ENCODE measurements at places on chromosomes 6 and 20. TPM values are rescaled to one million over a fixed set of nuclear protein-coding genes. Genes with fewer than 3 reads are reported as not detected.

The HRH3 gene
- total RNA-seq, result not detected

The PRL gene
- total RNA-seq, result not detected

The PRKN gene
- 9.0 TPM for total RNA-seq

The LAMA5 gene
- 395 TPM for total RNA-seq

The CRISP3 gene
- not detected for total RNA-seq

The WFDC11 gene
- total RNA-seq, result not detected

DNA sequence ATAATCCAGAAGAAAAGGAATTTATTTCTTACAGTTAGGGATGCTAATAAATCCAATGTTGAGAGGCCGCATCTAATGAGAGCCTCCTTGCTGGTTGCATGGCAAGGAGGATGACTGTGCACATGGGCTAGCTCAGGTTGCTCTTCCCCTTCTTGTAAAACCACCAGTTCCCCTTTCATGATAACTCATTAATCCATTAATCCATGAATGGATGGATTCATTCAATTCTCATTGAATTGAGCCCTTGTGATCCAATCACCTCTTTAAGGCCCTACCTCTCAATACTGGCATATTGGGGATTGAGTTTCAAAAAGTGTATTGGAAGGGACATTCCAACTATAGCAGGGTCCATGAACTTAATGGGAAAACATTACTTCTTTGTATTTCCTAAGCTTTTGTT lies 149.5 kb downstream of the BMP2 start:
- no peak for DNase-seq

DNA sequence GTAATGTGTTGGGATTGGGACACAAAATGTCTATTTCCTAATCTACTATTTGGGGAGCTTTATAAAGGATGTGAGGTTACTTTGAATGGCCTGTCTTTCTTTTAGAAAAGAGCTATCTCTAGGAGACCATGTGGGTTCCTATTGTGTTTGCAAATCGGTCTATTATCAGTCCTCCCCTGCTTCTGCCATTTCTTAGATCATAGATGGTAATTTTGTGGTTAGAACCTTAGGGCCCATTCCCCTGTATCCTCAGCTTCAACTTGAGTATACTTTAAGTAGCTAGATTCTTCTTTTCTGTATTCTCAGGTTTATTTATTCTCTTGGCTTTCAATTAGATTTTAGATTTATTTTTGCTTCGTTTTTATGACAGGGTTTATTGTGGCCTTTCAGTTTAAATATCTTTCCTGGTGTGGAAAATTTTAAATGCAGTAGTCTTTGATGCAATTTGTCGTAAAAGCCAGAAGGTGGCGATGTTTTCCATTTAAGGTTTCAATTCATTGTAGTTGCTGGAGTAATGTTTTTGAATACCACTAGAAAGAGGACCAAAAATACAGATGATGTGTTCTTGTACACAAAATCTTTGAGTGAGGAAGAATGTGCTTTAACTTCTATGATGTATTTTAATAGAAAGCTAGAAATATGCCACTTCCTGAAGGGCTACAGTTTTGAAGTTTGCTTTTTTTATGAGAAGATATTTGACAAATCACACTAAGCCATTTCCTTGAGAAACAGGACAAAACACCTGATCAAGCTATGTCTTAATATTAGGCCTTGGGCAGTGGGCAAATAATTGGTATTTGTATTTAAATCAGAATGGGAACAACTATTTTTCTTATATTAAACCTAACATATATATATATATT lies 20.3 kb downstream of the TBPL1 start:
- DNase-seq, result no peak

DNA sequence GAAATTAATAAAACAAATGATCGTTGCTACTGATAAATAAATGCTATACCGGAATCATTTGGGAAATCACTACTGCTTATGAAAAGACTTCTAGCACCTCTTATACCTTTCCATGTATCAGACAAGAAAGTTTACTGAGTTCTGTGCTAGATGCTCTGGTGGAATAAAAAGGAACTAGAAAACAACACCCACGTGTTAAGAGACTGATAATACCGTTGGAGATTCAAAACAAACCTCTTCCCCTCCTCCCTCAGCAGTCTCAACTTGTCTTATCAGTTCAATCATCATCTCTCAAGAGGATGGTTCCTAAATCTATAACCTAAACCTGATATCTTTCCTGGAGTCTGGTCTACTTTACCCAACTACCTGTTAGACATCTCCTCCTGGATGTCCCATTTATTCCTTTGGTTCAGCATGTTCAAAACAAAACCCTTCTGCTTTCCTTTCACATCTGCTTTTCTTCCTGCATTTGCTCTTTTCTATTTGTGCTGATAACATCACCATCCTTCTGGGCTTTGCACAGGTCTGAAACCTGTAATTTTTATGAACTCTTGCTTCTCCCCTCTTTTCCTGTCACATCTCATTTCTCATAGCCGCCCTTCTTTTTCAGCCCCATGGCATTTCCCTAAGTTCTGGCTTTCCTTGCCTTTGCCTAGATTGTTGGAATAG lies 122.2 kb downstream of the COL19A1 start:
- DNase-seq, result no peak

DNA sequence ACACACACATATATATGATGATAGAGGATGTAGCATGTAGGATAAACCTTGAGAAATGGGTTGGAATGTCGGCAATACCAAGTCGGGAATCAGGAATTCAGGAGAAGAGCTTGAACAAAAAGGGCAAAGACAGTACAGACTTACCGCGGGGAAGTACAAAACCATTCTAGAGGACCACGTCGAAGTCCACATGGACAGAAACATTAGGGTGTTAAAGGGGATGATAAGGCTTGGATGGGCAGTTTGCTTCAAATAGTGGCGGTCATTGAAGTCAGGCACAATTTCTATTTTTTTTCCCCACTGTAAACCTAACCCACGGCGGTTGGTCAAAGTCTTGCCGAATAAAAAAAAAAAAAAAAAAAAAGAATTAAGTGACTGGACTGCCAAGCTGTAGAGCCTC lies 766 bp upstream of the NUS1 start:
- DNase-seq, result no peak

GRCh38 chr6:156953479-156954146 lies 176.4 kb downstream of the ARID1B start:
- no peak for DNase-seq

DNA sequence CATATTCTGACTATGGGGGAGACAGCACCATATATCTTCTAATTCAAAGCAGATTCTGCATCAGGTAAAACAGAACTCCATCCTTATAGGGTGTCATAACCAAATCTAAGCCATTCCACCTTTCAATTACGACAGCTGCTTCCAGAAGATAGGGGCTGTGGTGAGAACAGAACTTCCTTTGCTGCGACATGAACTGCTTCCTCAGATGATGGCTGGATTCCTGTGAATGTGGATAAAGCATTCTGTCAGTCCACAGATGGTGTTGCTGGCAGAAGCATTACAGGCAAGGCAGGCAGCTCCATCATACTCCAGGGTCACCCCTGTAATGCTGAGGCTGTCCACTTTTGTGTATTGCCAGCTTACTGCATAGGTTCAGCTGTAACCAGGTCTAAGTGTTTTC lies 172.1 kb upstream of the PROKR2 start:
- no peak for DNase-seq

GRCh38 chr6:106255306-106255705 lies 70.3 kb downstream of the ATG5 start:
- DNase-seq, result no peak

DNA sequence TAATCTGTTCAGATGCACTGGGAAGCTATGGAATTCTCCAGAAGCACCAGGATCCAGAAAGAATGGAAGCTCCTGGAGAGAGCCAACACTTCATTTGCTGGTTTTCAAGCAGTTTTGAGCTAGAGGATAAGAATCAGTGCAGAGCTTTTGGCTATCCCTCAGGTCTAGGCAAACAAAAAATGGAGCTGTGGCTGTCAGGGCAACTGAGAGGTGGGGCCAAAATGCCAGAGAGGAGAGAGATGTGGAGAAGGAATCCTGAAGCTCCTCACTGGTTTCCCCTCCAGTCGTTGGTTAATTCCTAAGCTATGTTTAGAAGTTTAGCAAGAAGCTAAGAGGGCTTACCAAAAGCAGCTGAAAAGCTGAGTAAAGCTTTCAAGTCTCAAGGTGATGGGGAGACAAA lies 294.2 kb upstream of the JARID2 start:
- DNase-seq, result no peak

DNA sequence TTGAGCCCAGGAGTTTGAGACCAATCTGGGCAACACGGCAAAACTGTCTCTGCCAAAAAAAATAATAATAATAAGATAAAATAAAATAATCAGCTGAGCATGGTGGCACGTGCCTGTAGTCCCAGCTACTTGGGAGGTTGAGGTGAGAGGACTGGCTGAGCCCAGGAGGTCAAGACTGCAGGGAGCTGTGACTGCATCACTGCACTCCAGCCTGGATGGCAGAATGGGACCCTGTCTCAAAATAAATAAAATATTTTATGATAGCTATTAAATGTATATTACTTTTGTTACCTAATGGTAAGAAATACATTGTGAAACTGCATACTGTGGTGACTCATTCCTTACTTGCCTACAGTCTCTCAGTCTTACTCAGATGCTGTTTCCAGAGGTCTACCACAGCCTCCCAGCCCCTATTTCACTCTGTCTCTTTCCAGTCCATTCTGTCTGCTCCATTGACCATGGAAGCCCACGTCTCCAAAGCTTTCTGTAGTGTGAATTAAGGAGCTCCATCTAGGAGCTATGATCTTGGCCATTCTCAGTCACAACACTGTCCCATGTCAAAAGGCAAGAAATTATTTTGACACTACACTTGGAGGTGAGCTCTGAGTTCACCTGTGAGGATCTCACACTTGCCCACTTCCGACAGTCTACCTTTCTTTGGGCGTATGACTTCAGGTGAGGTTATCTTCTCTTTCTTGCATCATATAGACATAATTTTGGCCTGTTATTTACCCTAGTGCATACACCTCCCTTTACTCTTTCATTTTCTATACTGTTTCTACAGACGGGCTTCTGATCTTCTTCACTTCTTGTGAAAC lies 22.4 kb upstream of the SNX9 start:
- DNase-seq, result no peak

DNA sequence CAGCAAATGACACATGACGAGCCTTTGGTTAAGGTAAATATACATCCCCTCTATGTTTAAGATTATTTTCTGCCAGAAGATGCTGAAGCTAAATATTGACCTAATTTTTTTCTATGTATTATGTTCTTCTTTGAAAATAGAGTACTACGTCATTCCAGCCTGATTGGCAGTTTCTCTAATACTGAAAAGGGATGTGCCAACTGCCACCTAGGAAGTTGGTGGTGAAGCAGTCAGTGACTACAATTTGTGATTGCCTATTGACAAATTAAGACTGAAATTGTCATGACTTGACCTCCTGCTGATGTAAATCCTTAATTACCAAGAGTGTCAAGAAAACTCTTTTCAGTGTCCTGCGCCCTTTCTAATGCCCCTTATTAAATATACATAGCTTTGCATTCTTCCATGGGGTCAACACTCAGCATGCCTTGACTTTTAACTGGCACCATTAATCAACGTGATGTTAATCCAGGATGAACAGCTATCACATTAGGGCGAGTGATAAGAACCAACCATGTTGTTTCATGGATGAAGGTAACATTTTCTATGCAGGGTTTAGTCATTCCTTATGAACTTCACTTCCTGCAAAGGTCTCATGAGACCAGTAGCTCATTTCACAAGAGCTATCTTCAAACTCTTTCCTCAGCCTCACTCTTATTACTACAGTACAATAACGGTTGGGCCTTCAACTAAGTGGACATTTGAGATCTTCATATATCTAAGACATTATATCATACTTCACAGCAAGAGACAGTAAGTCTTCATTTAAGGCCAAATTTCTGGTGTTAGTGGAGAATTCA lies 22.5 kb upstream of the SGK1 start:
- DNase-seq, result no peak

DNA sequence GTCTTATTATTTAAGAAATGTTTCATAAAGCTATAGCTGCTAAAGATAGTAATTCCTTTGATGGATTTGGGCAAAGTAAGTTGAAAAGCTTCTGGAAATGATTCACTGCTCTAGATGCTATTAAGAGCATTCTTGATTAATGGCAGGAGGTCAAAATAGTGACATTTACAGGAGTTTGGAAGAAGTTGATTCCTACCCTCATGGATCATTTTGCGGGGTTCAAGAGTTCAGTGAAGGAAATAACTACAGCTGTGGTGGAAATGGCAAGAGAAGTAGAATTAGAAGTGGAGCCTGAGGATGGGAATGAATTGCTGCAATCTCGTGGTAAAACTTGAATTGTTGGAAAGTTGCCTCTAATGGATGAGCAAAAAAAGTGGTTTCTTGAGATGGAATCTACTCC lies 316.1 kb downstream of the UTRN start:
- DNase-seq, result no peak

DNA sequence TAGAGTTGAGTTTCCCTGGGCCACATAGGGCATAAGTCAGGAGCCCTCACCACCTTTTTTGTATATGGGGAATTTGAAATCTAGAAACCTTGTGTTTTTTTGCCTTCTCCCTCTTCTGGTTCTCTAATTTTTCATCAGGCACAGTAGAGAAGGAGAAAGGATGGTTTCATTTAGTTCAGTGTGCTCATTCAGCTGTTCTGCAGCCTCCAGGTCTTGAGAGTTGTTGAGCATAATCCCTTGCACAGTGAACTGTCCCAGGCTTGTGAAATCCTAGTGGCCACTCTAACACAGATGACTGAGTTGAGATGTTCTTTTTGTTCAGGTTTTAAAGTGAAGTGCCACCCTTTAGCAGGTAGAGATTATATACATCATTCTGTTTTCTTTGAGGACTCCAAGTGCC lies 183.5 kb downstream of the CDKAL1 start:
- no peak for DNase-seq

DNA sequence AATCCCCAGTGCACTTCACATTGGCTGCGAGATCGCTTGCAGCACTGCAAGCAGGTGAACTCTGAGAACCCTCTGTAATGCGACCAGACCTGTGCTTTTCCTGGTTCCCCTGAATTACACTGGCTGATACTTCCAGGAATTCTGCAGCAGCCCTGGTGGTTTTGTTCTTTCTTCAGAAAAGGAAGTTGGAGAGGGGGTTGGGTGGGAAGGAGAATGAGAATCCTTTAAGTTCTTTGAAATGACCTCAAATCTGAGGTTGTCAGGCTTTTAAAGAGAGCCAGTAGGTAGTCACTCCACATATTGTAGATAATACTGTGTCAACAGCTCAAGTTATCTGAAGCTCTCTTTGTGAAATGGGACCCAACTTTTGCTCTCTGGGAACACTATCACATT lies 62.4 kb downstream of the GCNT2 start:
- no peak for DNase-seq

DNA sequence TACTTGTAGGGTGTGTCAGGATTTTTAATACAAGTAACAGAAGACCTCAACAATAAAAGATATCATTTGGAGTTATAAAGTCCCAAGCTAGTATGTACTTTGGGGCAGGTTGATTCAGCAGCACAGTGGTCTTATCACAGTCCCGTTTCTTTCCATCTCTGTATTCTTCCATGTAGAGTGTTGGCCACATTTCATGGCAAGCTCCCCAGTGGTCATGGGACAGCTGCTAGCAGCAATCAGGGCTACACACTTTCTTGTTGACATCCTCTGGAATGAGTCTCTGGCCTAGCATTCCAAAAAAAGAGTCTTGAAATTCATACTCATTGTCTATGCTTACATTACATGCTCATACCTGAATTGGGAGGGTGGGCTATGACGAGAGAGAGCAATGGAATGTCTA lies 53.2 kb downstream of the SOBP start:
- no peak for DNase-seq

GRCh38 chr6:37056112-37056403 lies 50.6 kb downstream of the FGD2 start:
- DNase-seq, result no peak
